CD4-positive, alpha-beta T cell treated with Interleukin-1 beta for 1 hour (primary cell): ENCODE measurements at places on chromosomes 3 and 15.

DNA sequence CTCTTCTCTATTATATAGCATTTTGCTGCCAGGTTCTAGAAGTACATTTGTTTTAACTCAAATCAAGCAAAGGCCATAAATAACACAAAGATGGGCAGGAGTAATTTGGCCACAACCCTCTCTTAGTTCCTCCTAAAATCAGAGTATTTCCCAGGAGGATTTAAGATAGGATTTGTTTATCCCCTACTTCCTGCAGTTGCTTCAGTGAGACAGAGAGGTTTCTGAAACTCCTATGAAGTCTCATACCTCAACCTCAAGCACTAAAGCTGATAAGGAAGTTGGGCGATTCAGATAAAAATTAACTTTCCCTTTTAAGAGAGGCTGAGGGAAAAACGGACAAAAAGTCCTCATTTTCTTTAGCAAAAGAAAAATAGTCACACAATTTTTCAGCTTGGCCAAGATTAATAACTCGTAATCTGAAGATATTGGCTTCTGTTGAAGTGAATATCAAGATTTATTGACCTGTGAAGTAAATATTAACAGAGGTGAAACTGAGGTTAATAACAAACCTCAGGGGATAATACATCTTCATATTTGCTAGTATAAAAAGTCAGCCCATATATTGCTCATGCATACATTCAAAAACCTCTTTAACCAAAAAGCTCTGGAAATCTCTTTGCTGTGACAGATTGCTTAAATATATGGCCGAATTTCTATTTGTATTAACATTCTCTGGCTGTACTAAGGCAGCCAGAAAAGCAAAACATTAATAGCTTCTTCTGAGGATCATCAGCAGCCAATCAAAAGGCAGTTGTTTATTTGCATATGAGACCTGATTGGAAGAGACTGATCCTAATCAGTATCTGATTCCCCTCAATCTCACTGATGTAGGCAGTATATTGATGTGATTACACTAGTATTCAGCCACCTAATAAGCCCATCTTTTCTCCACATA lies 90.6 kb upstream of the GADL1 start:
- no peak for DNase-seq

- no peak for DNase-seq
Measured at GRCh38 chr3:31364711-31365110, 168.0 kb upstream of the STT3B start.

- DNase-seq = no peak
Measured at GRCh38 chr15:60254416-60254815, 143.4 kb downstream of the ANXA2 start.

- DNase-seq = no peak
Measured at GRCh38 chr3:150138824-150139223, 168.1 kb upstream of the PFN2 start.

DNA sequence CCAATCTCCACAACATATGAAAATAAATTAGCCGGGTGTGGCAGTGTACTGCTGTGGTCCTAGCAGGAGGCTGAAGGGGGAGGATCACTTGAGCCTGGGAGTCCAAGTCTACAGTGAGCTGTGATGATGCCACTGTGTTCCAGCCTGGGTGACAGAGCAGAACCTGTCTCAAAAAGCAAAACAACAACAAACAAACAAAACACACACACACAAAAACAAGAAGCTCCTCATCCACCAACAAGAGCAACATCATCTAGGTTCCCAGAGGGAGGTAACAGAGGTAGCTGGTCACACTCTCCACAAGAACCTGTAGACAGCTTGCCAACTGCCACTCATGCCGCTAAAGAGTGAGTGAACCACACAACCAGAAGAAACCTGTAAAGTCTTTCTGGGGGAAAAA lies 34.8 kb downstream of the PTPN9 start:
- DNase-seq = no peak

DNA sequence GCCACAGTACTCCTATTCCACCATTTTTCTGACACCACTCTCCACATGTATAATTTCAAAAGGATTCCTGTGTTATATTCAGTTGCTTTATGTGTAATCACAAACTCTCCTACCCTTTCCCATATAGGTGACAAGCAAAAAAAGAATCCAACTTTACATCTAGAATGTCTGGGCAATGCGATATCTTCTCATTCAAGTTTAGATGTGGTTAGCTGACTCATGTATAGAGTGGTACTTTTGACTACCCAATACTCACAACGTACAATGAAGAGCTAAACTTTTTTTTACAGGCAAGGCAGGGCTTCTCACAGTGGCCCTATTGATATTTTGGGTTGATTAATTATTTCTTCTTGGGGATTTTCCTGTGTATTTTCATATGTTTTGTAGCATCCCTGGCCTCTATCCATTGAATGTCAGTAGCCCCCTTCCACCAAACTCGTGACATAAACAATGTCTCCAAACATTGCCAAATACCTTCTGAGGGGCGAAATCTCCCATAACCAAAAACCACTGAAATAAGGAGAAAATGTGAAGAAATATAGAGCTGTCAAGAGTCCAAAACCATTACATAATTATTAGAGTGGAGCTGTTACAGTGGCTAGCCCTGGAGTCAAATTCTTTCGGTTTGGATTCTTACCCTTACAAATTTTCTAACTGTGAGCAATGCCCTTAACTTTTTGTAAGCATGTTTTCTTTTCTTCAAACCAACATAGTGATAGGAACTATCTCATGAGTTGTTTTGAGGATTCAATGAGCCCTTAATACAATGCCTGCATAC lies 342.6 kb downstream of the NSUN3 start:
- DNase-seq = no peak

DNA sequence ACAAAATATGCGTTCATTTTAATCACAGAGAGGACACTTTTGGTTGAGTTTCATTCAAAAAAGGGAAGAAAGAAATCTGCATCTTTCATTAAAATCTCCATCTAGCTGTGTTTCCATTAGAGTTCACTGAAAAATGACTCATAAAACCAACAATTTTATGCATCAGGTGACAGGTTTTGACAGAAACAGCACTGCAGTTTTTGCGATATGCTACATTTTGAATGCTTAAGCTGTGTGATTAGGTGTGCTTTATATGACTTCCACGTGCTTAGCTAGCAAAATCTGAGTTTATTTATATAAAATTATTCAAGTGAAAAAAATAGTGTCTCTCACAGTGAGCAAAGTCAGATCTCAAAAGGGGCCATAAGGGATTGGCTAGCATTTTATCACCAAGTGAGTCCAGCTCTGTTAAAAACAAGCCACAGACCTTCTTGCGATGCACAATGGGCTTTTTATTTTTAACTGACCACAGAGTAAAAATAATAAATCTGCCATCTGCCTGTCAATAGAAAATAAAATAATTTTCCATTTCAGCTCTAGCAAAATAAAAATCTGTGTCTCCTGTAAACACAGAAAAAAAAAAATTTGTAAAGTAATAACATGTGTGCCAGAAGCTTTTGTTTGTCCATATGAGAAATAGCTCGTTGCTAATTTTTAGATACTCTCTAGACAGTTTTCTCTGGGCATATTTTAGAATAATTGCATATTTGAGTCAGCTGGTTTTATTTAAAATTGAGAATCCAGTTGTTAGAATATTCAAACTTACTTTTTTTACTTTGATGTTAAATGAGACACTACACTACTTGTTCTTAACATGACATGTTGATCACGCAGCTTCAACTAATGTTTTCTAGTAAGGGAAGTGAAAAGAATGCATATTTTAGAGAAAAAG lies 409.8 kb downstream of the ROBO2 start:
- no peak for DNase-seq

GRCh38 chr15:96353930-96354730 lies 23.6 kb downstream of the NR2F2 start:
- no peak for DNase-seq

GRCh38 chr15:101478701-101479341 lies 10.7 kb downstream of the PCSK6 start:
- no peak for DNase-seq

GRCh38 chr15:47609693-47610092 lies 107.6 kb upstream of the SEMA6D start:
- no peak for DNase-seq

DNA sequence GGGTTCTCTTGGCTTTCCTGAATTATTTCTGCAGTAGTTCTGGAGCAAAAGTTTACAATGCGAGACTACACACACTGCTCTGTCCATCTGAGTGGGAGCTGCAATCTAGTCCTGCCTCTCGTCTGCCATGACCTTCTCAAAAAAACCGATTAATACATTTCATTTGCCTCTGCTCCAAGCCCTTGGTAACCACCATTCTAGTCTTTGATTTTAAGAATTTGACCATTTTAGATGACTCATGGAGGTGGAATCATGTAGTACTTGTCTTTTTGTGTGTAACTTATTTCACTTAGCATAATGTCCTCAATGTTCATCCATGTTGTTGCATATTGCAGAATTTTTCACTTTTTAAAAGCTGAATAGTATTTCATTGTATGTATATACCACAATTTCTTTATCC lies 356.9 kb downstream of the SV2B start:
- no peak for DNase-seq

GRCh38 chr3:7950890-7951289 lies 550.7 kb upstream of the LMCD1 start:
- DNase-seq = no peak

GRCh38 chr3:100221159-100221558 lies 39.6 kb upstream of the TBC1D23 start:
- no peak for DNase-seq

- DNase-seq = no peak
Measured at GRCh38 chr15:32718821-32719716, 1.3 kb downstream of the GREM1 start.

DNA sequence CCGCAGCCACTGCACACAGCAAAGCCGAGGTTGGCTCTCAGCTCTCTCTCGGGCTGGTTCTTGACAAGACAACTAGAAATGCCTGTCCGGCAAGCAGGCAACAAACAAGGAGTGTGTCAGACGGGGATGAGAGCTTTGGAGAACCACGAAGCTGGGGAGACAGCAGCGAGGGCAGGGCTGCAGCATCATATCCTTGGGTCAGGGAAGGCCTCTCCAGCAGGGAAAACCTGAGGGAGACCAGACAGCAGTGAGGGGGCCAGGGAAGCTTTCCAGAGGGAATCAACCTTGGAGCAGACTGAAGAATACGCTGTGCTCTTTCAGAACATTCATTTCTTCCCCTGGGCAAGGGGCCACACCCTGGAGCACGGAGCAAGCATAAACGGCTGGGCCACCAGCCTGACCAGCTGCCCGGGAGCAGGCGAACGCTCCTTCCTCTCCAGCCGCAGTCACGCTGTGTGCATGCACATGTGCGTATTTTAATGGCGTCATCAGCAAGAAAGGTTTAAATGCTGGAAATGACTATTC lies 58.7 kb downstream of the CHSY1 start:
- no peak for DNase-seq

DNA sequence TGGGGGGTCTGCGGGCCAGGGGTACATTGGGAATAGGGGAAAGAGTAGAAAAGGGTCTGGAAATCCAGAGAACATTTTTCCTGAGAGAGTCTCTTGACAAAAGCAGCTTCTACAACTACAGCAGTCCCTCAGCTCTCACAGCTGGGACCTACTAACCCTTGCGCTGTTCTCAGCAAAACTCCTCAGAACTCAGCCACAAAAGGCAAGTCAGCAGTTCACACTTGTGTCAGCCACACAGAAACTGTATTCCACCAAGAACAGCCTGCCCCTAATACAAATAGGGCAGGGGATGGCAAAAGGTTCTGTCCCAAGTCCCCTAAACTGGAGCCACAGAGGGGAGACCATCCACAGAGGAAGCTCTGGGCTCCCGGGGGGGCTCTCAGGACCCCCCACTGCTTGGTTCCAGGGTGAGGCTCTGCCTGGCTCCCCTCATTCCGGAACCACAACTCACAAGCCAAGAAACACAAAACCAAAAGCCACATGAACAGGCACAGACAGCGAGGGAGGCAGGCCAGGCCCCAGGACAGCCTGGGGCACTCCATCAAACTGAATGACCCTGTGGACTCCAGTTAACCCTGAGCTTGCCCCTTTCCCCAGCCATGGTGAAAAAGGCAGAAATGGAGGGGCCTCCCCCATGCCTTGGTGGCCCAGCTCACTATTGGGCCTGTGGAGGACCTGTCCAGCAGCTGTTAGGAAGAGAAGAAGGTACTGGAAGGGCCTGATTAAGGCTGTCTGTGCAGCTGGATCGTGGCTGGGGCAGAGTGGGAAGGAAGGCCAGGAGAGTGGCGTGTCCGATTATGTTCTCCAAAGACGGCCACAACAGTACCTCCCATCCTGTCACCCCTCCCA lies 162.0 kb downstream of the CHSY1 start:
- no peak for DNase-seq

GRCh38 chr3:115004201-115005140 lies 142.6 kb downstream of the ZBTB20 start:
- no peak for DNase-seq

DNA sequence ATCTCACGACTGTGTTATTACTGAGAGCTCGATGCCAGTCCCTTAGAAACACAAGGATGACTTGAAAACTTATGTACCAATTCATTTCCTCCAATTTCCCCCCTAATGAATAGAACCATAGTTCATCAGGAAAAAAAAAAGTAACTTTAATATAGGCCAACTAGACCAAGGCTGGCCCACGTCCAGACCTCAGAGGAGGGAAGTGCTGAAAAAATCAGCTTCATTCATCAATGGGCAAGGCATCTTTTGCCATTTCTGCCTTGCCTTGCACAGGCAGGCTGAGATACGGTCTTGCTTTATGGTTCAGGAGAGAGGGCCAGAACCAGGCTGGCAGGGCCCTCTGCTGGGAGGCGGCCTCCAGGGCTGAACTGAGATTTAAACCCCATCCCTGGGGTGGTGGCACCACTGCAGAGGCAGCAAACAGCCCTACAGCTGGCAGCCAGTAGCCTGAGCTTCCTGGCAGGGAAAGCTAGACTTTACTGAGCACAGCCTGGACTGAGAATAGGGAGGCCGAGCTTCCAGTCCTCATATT lies 104.1 kb upstream of the TNFAIP8L3 start:
- DNase-seq = no peak

- no peak for DNase-seq
Measured at GRCh38 chr15:86555098-86555497, 475.4 kb downstream of the AGBL1 start.

GRCh38 chr3:119184796-119185570 lies 11.6 kb downstream of the UPK1B start:
- DNase-seq = no peak

DNA sequence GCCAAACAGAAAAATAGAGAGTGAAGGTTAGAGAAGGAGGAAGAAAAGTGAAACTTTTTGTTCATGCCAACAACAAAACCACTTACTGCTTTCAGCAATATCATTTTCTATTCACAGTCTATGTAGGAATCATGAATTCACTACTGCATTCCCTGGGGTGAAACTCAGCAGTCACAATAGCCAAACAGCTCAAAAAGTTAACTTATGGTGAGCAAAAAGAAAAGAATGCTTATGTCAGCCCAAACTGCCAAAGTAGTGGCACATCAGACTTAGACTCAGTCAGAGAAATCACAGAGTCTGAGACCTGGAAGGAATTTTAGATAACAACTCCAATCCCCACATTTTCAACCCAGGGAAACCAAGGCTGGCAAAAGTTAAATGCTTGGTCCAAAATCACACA lies 238.7 kb upstream of the TMCO5A start:
- DNase-seq = no peak
